NCI-H1105 (cell line): ENCODE measurements at places on chromosomes 3 and 15.

GRCh38 chr15:83764201-83764838 is 110.4 kb downstream of the ADAMTSL3 start:
- no peak for DNase-seq

DNA sequence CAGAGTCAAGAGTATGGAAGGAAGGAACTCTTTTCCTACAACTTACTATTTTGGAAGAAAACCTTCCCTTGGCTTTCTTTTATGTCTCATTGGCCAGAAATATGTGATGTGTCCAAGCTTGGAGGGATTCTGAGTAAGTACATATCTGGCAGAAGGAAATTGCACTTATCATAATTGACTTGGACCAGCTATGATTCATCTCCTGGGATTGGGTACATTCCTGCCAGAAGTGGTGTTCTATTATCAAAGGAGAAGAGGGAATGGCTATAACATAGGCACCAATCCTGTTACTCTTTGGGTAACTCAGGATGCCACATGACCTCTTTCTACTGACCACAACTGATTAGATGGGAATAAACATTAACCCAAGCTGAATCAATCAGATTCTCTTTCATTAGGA is 13.5 kb upstream of the DAZL start:
- no peak for DNase-seq

DNA sequence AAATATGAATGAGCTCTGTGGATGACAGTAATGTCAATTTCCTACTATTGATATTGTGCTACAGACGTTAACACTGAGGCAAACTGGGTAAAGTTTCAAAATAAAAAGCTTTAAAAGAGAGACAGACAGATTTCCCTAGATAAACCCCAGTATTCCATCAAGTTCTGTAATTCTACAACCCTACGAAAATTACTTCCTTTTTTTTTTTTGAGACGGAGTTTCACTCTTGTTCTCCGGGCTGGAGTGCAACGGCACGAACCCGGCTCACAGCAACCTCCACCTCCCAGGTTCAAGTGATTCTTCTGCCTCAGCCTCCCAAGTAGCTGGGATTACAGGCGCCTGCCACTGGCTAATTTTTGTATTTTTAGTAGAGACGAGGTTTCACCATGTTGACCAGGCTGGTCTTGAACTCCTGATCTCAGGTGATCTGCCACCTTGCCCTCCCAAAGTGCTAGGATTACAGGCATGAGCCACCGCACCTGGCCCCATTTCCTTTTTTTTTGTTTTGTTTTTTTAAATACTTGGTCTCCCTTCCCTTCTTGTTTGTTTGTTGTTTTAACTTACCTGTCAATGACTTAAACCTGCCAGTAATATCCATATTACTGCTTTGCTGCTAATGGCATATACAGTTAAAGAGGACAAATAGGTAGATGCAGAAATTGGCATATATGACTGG is 57.2 kb downstream of the CBLB start:
- no peak for DNase-seq

GRCh38 chr3:46713898-46714552 is 3.6 kb downstream of the PRSS50 start:
- DNase-seq = no peak

GRCh38 chr15:31333119-31333518 is 6.5 kb downstream of the KLF13 start:
- DNase-seq = no peak

GRCh38 chr3:23888617-23889228 is 28.1 kb downstream of the NKIRAS1 start:
- DNase-seq = no peak

- no peak for DNase-seq
Measured at GRCh38 chr15:68385240-68385561, 46.8 kb downstream of the ITGA11 start.
